Osteoblast (primary cell): ENCODE measurements at places on chromosomes 7 and 10.

DNA sequence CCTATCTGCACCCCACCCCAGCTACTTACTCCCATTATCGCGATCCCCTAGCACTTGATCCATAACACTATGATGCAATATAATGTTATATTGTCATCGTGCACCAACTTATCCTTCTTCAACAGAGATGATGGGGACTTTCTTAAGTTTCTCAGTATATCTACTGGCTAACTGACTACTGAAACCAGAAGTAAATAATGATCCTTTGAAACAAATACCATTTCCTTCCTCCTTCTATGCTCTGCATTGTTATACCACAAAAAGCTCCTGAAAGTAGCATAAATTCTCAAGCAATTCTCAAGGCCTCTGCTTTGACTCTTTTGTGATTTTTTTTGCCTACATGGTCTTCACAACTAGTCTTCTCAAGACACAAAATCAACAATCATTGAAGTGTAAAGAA is 68.9 kb downstream of the HTR7 start:
- H3K27ac ChIP-seq = no peak overlapping the region
- no peak for DNase-seq
- no peaks in the 10 kb centered on the region for H3K36me3 ChIP-seq
- H3K27me3 ChIP-seq = no peaks in the 10 kb centered on the region

DNA sequence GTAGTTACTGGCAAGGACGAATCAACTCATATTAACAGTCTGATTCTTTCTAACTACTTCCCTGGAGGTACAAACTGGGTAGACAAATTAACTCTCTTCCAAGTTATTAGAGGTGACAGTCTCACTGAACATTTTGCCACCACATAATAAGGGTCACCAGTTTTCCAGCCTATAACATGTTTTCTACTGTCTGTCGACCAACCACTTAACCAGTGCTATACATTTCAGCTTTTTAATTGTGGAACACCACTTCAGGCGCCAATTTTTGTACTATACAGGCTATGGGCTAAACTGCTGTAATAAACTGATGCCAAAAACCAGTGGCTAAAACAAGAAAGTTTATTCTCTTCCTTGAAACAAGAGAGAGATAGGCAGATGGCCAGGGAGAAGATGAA is 13.3 kb downstream of the ZNF438 start:
- H3K27me3 ChIP-seq = no peaks in the 10 kb centered on the region
- DNase-seq = no peak
- H3K4me3 ChIP-seq = no peak overlapping the region
- no peak overlapping the region for H3K27ac ChIP-seq
- no peaks in the 10 kb centered on the region for H3K4me1 ChIP-seq
- H3K36me3 ChIP-seq = no peaks in the 10 kb centered on the region

GRCh38 chr10:130869179-130869841 is 442.2 kb downstream of the TCERG1L start:
- H3K4me1 ChIP-seq = no peaks in the 10 kb centered on the region
- no peak for DNase-seq
- H3K27ac ChIP-seq = no peak overlapping the region
- no peak overlapping the region for H3K4me3 ChIP-seq
- H3K27me3 ChIP-seq = no peaks in the 10 kb centered on the region

- peak overlapping the region; percentile 74 for H3K27ac ChIP-seq
- peaks cover 62% of the 10 kb centered on the region for H3K36me3 ChIP-seq
- no peaks in the 10 kb centered on the region for H3K27me3 ChIP-seq
- H3K4me3 ChIP-seq = no peak overlapping the region
- peak; percentile 72 for DNase-seq
- peaks cover 6% of the 10 kb centered on the region for H3K4me1 ChIP-seq
Observed at GRCh38 chr7:139075031-139075652, 34.4 kb downstream of the ZC3HAV1 start.

DNA sequence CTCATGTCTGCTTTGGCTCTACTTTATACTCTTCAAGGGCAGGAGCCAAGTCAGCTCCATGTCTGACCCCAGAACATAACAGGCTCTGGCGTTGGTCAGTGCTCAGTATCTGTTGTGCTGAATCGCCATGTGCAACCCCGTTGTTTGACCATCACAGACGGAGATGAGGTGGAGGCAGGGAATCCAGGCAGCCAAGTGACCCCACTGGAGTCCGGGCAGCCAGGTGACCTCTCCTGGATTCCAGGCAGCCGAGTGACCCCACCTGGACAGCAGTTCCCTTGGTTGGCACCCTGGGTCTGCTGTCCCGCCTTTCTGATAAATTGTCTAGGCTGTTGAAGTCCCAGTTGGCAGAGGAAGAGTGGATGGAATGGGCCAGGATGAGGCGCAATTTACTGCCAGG is 232.2 kb downstream of the TCERG1L start:
- no peaks in the 10 kb centered on the region for H3K27me3 ChIP-seq
- no peak for DNase-seq
- H3K4me1 ChIP-seq = no peaks in the 10 kb centered on the region
- H3K27ac ChIP-seq = no peak overlapping the region
- no peak overlapping the region for H3K4me3 ChIP-seq

DNA sequence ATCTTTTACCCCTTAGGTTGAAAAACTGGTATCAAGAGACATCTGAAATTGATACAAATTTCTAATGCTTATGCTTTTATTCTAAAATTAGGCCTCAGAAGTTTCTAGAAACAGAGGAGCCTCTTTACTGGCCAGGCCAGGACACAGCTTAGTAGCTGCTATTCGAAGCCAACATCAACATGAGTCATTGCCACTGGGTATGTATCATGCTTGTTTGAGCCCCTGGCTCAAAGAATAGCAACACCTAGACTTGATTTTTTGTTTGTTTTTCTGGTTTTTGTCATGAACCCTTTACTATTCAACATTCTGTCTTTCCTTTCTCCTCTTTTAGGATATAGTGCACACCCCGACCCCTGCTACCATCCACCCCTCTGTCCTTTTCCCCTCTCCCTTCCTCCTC is 90.9 kb upstream of the STK17A start:
- DNase-seq = peak; percentile 75
- no peaks in the 10 kb centered on the region for H3K36me3 ChIP-seq
- no peak overlapping the region for H3K27ac ChIP-seq
- H3K4me1 ChIP-seq = peaks cover 16% of the 10 kb centered on the region
- H3K4me3 ChIP-seq = no peak overlapping the region
